Iris pigment epithelial cell (primary cell): ENCODE measurements at places on chromosomes 6 and 20.
A peak's percentile ranks its signal among the peaks of the same experiment; 100 is the strongest.

DNA sequence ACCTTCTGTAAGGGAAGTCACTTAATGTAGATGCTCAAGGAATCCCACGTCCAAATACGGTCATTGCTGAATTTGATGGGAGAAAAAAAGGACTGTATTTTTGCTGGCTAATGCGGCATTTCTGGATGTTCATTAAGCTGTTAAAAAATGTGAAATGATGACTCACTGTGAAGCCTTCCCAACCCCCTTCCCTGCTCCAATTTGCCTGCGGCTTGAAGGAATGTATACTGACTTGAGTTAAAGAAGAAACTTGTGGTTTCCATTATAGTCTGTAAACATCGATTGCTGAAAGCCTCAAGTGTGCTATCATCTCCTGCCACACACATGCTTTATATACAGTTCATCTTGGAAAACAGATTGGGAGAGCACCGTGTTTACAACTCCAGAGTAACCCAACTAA is 249.1 kb upstream of the JAG1 start:
- peak; percentile 96 for DNase-seq

- no peak for DNase-seq
Measured at GRCh38 chr6:20217891-20218290, 5.6 kb upstream of the MBOAT1 start.

GRCh38 chr6:165086814-165087213 is 222.6 kb downstream of the C6orf118 start:
- no peak for DNase-seq

DNA sequence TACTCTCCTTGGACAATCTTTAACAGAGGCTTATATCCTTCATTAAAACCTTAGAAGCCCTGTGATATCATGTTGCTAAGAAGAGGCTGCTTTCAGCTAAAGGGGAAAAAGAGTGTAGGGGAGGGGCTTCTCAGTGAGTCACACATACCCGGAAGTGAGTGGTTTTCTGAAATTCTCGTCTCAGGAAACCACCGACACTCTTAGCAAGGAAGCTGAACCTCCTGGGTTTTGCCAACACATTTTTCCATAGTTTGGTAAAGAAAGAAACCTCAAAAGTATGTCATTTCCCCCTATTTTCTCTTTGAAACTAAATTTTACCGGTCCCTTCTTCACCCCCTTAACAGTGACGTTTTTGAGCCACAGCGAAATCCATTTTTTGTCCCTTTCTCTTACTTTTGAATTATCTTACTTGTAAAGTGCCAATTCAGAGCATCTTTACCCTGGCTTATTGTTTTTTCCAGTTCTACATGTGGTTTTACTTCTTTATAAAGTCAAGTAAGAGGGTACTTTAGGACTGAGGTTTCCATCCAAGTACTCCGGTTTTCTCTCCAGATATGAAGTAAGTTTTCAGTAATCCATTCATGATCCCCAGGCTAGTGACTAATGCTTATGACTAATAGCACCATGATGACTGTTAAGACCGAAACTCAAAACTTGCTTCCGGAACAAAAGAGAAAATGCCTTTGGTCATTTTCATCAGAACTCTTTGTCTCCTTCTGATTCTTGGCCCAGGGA is 219.3 kb downstream of the ARHGAP18 start:
- DNase-seq: peak; percentile 98

DNA sequence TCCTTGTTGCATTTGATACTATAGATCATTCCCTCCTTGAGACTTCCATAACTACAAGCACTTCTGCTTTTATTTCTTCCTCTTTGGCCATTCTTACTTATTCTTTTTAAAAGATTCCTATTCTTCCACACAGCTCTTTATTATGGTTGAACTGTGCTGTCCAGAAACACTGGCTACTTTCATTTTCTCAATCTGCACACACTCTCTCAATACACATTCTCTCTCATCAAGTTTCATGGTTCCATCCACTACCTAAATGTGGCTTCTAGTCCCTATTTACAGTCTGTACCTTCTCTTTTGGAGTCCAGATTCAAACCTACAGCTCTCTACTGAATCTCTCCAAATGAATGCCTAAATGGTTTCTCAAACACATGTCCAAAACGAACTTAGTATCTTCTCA is 214.3 kb upstream of the RSPO3 start:
- DNase-seq: no peak

DNA sequence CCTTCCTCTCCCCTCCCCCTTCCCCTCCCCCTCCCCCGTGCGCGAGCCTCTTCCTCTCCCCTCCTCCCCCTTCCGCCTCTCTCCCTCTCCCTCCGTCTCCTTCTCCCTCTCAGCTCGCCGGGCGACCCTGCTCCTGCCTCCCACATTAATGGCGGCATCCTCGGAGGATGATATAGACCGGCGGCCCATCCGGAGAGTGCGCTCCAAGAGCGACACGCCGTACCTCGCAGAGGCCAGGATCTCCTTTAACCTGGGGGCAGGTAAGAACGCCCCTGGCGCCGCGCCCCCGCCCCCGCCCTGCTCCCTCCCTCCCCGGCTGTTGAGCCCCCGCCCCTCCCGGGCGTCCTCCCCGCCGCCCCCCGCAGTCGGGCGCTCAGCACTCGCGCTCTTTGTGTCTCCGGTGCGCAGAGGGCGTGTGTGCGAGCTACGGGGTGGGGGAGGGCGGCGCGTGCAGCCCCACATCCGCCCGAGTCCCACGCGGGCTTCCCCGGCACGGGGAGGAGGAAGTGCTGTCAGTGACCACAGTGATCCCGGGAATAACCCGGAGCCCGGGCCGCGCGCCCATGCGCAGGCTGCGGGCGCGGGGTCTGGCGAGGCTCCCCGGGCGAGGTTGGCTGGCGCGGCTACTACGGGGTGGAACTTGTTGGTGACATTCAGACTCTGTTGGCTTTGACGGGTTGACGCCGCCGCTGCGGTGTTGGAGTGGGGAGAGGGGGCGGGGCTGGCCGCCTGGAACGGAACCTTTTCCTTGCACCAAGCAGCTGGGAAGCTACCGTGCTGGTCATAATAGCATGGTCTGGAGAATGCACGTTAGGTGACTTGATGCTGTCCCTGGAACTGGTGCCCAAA is 33.2 kb downstream of the PHACTR1 start:
- no peak for DNase-seq

DNA sequence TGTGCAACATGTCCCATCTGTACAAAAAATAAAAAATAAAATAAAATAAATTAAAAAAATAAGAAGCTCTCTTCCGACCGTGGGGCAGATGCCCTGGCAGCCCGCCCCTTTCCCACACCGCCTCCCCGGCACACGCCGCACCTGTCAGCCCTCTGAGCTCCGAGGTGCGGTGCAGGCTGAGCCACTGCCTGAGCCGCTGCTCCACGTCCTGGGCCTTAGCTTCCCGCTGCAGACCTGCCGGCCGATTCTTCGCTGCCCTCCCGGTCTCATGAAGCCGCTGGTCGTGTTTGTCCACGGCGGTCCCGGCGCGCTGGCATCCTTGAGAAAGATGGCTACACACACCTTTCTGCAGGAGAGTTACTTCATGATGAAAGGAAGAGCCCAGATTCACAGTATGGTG is 10.7 kb upstream of the CLPSL2 start:
- no peak for DNase-seq

DNA sequence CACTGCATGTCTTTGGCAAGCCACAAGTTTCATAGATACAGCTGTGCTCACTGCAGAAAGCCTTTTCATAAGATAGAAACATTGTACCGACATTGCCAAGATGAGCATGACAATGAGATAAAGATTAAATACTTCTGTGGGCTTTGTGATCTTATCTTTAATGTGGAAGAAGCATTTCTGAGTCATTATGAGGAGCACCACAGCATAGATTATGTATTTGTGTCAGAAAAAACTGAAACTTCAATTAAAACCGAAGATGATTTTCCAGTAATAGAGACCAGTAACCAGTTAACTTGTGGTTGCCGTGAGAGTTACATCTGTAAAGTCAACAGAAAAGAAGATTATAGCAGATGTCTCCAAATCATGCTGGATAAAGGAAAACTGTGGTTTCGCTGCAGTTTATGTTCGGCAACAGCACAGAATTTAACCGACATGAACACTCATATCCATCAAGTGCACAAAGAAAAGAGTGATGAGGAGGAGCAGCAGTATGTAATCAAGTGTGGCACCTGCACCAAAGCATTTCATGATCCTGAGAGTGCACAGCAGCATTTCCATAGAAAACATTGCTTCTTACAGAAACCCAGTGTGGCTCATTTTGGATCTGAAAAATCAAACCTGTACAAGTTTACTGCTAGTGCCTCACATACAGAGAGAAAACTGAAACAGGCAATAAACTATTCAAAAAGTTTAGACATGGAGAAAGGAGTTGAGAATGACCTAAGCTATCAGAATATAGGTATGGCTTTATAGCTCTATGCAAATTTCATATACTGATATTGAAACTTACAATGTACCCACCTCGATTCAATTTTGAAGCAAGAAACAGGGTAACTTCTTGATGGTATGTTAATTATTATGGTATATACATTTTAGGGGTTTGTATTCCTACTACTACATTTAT is 23.9 kb upstream of the BAG2 start:
- no peak for DNase-seq

GRCh38 chr6:48419992-48420391 is 309.0 kb upstream of the PTCHD4 start:
- no peak for DNase-seq

- DNase-seq: peak; percentile 79
Measured at GRCh38 chr6:8958894-8959511, 523.7 kb upstream of the SLC35B3 start.

DNA sequence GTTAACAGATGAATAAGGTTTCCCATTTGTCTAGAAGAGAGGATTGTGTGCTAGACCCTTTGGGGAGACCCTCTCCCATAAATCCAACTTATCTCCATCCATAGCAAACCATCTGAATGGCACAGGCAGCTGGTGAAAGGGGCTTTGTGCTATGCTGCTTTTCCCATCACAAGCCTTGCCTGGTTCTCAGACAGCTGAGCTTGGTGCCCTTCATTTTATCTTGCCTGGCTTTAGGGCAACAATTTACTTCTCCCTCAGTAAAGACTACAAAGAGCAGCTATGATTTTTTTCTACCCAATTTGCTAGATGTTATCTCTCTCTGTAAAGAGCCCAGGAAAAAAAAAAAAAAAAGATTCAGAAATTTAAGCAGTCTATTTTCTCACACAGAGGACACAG is 117.0 kb upstream of the COL21A1 start:
- no peak for DNase-seq

DNA sequence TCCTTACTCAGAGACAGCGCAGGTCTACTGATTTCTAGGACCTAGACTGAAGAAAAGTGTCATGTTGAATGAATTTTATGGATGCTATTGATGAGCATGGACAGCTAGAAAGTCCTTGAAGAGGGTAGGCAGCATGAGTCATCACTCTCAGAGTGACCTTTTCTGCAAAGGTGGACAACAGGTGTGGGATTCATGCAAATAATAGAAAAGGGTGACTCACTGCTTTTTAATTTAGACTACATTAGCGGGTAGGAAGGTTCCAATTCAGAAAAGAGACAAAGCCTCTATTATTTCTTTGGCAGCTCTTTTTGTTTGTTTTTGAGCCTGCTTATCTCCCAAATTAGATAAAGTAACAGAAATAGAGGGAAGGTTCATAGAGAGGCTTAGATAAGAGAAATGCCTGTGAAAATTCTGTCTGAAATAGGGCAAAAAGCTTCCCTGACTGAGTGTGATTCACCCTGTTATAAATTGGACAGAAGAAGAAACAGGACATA is 191.4 kb downstream of the TENT5A start:
- DNase-seq: peak; percentile 14

DNA sequence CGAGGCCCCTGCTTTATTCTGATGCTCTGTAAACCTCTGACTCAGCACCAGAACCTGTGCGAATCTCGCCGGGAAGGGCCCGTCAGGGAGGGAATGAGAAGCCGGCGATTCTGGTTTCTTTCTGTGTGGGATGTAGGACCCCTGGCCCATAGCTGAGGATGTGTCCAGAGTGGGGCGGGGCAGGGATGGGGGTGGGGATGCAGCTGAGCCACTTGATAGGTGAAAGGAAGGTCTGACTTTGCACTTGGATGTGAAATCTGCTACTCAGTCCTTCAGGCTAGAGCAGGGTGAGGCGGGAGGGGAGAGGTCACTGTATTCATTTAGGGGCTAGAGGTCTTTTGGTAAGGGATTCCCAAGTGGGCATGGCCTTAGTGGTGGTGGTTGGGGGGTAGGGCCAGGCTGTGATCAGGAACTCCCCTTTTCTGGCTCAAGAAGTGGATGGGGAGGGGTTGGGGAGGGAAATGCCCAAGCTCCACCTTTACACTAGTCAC is 2.3 kb downstream of the TOX2 start:
- DNase-seq: peak; percentile 47

DNA sequence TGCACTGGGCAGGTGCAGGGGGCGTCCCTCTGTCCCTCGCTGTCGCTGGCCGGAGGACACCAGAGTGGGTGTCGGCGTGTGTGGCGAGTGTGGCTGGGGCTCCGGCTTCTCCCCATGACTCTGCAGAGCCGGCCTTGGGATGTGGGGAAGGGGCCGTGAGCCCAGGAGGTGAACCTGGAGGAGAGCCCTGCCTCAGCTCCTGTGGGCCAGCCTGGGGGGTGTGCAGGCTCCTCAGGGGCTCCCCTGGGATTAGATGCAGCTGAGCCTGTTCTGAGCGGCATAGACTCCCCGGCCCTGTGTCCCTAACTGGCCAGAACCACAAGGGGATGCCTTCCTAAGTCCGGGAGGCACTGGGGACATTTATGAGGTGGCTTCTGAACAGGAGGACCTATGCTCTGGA is 73.2 kb upstream of the GATA5 start:
- no peak for DNase-seq

- no peak for DNase-seq
Measured at GRCh38 chr6:41984623-41985022, 43.0 kb upstream of the CCND3 start.

DNA sequence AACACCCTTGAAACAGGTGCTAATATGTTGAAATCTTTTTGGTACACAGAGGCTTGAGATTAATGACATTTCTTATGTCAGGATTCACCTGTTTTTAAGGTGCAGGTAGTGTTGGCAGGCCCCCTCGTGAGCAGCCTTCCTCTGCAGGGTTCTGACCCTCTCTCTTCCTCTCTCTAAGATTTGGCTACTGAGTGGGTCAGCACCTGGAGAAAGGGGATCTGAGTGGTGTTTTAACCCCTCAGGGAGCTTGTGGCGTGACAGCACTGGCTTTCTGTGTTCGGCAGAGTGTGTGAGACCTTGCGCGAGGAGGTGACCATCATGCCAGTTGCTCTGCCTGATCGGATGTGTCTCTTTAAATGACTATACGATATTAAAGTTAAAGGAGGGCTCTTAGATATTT is 37.1 kb downstream of the HIVEP1 start:
- DNase-seq: no peak

DNA sequence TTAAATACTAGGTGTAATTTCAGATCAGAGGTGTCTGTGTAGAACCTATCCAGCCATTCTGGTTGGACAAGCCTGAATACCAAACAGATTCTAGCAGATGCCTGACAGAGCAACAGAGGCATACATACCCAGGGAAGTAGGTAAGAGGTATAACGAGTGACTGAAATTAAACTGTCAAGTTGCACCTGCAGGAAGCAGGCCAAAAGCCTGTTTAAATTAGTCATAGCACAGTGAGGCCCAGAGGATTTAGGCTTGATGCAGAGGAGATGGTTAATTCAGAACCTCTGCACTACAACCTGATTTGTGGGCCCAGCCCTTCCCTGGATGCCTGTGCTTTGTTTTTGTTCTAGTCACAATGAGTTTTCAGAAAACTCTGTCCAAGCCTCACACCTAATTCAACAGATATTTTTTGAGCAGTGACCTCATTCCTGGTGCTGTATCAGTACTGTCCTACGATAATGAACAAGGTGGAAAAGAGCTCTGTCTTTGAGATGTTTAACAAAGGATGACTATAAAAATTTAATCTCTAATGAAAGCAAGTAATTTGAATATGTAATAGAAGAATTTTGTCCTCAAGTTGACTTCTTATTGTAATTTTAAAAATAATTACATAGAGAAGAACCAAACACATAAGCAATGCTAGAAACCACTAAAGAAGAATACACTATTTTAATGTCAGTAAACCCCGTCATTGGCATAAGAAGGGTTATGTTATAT is 31.7 kb downstream of the C6orf58 start:
- no peak for DNase-seq
